ENCODE measurements at places on chromosomes 7 and 10.

GRCh38 chr7:72032934-72033333, 379.2 kb downstream of the CALN1 start:
- no peak for DNase-seq

DNA sequence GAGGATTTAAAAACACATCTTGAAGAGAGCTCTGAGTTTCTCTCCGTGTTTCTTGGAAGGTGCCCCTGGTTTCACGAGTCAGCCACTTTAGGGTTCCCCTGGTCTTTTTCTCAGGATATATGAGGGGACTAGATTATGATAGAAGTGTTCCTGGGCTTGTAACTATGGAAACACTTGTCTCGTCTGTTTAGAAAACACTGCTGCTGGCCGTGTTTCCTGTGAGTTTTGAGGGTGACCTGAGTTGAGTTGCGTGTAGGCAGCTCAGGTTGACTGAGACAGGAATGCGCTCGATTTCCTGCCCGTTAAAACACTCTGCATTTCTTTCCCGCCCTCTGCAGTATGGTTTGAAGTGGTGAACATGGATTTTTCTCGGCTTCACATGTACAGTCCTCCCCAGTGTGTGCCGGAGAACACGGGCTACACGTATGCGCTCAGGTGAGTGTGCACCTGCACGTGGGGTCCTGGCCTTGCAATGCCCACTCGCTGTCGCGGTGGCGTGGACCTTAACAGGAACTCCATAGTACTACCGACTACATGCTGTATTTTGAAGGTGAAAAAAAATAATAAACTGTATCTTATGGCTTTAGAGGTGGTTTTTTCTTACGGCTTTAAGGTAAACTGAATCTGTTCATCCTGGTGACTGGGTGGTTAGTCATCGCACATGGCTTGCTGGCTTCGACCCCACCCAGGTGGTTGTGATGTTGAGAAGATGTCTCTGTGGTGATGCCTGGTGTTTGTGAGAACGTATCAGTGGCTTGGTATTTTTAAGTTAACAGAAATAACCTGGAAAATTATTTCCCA, at the start of gene SUN1:
Gene SUN1 (plus strand): TSS at position 310 of the 801 bp plus-strand sequence. CDS start 49 bp downstream, at position 359.
- DNase-seq, result no peak

GRCh38 chr7:100171087-100171681, 2.8 kb upstream of the GAL3ST4 start:
- peak; percentile 13 for DNase-seq

GRCh38 chr7:158695726-158696452, 8.7 kb downstream of the NCAPG2 start:
- peak; percentile 90 for DNase-seq

DNA sequence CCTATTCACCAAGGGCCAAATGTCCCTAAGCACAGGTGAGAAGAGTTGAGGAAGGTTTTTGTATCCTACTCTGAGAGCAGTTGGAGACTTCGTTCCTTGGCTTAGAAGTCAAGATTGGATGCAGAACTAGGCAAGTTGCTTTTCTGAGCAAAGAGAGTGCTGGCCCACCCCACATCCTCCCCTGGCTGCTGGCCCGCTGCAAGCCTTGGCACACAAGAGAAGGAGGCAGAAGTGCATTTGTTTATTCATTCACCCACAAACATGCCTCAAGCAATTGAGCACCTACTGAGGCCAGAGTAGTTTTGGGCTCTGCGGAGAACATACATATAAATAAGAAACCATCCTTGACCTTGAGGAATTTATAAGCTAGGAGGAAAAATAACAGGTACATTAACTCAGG, 318.9 kb downstream of the KCNMA1 start:
- no peak for DNase-seq

DNA sequence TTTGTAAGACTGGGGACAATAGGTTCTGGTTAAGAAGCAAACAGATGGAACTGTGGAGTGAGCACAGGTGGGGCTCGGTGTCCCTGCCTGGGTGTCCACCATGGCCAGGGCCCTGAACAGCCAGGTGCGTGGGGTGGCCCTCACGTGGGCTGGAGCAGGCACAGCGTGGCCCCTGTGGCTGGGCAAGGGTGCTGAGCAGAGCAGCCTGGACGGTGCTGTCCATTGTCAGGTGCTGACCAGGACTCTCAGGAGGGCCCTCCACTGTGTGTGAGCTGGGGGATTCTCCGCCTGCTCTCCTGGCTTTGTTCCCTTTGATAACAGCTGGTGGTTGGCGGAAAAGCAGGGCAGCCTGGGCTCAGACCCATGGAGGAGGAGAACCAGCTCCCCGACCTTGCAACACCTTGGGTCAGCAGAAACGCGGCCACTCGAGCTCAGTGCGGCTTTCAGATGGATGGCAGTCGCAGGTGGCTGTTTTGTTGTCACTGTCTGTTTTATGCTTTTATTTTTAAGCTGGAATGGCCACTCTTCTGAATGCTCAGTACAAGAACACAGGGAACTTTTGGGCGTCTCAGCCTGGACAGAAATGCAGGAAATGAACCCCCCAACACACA, 273.9 kb upstream of the ADARB2 start:
- DNase-seq, result no peak

- DNase-seq, result no peak
These were observed 21.4 kb downstream of the BCCIP start for GRCh38 chr10:125844751-125845221.
